Adipocyte (in vitro differentiated cells): ENCODE measurements at places on chromosomes 7 and 10.

- DNase-seq = no peak
Observed at GRCh38 chr10:122020226-122020625, 31.3 kb downstream of the TACC2 start.

GRCh38 chr10:132407243-132407746, 10.3 kb downstream of the PWWP2B start:
- no peak for DNase-seq

DNA sequence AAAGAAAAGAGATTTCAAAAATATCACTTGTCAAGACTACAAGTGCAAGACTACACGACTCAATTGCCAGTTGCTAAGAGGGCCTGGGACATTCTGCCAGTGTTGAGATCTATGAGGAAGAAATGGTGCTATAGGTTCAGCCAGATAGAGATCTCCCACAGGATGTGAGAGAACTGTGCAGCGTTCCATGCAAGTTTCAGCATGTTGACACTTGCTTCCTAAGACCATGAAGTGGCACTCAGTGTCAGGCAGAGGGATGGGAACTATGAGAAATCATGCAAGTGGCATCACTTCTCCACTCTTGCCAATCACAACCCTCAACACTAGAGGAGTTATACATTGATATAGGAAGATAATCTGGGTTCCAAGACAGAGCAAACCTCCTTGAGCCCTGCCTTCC, 210.3 kb downstream of the CHRM2 start:
- no peak for DNase-seq

DNA sequence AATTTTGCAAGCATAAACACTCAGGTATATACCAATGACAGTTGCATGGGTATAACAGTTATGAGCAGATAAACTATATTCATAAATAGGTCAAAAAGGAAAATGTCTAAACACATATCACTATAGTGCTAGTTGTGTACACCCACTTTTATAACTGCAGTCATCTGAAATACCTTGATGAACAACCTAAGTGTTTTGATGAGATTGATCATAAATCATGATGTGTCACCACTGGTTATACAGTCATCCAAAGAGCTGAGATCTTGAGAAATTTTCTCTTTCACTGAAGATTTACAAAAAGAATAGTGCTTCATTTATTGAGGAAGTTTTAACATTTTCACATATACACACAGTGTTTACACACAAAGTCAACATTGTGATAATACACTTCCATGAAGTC, 78.6 kb upstream of the SLC25A13 start:
- no peak for DNase-seq

DNA sequence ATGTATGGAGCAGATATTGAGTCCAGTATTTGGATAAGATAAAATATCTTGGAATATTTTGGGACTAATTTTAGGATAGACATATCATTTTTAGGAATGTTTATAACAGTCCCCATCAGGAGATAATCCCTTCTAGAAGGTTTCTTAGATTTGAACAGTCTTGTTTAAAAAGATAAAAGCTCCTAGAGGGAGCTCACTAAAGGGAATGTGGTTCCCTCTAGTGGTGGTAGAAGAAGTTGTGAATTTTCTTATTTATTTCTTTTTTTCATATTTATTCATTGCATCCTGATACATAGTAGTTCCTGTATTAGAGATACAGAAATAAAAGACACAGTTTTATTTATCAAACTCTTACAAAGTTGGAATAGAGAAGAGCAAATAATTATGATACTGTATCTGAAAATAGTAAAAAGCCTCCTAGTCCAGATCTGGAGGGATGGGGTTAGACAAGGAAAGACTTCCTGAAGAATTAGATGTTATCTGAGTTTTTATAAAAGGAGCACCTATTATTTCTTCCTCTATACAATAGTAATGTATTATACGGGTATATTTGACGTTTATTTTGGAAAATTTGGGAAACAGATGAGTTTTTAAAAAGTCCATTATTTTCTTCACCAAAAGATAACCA, 24.5 kb upstream of the KLF14 start:
- DNase-seq = peak; percentile 82

GRCh38 chr7:94396596-94396995, 1.9 kb downstream of the COL1A2 start:
- peak; percentile 63 for DNase-seq

GRCh38 chr10:132076578-132077081, 10.9 kb downstream of the JAKMIP3 start:
- DNase-seq = no peak

DNA sequence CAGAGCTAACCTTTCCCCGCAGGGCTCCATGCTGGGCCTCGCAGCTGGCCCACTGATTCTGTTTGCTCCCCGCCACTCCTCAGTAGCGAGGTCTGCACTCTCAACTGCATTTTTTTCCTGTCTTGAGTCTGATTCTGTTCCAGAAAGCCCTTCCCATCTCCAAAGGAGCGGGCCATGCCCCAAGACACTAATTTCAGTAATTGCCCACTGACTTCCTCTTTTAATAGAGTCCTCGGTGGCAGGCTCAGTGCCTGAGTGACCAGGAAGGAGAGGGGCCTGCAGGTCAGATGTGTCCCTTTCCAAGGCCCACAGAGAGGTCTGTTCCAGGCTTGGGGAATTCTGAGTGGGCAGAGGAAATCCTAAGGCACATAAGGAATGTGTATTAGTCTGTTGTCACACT, 77.4 kb downstream of the ADCY1 start:
- no peak for DNase-seq

GRCh38 chr7:17434841-17435692, 136.6 kb downstream of the AHR start:
- peak; percentile 29 for DNase-seq

DNA sequence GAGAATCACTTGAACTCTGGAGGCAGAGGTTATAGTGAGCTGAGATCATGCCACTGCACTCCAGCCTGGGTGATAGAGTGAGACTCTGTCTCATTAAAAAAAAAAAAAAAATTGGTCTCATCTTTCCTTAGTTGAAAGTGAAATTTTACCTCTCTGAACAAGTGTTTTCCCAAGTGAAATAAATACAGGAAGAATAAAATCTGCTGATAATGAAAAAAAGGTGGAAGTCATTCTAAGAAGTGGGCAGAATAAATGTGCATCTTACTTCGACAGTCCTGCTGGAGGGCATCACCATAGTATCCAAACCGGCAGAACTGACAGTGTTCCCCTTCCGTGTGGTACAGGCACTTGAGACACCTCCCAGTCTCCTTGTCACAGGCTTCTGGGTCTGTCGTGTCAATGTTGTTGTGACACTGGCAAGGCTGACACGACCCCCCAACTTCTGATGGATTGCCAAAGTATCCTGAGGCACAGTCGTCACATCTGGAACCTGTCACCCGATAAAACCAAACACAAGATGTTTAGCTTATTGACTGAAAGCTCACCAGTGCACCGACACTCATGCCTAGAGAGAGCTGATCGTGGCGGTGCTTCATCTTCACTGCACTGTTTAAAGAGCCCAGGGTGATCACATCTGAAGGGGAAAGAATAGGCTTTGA, 49.6 kb downstream of the LAMB1 start:
- DNase-seq = no peak
